ENCODE measurements at places on chromosomes 3 and 15. TPM values are rescaled to one million over a fixed set of nuclear protein-coding genes. Genes with fewer than 3 reads are reported as not detected.

GRCh38 chr3:22474706-22475445, 723.9 kb upstream of the ZNF385D start:
- DNase-seq, result peak; percentile 1

DNA sequence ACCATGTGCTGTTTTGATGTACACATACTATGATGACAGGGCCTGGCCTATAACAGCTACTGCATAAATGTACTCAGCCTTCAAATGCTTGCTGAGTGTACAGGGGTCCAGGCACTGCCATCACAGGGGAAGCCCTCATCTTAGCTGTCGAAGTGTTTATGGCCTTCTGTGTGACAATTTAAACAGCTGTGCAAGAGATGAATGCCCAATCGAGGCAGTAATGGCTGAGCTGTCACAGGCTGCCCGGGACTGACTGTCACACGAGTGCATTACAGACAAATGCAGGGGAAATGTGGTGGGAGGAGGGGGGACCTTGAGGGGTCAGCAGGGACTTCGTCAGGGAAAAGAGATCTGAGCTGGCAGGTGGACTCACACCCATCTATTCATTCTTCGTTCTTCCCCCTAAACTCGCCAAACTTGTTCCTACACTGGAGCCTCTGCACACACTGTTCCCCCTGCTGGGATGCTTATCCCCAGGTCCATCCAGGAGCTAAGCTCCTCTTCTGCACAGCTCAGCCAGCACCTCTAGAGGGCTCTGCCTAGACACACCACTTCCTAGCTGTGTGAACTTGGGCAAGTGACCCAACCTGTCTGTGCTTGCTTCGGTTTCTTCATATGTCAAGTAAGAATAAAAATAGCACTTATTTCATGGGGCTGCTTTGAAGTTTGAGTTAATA, 156.2 kb upstream of the IQSEC1 start:
- peak; percentile 42 for DNase-seq

The FSTL1 gene
- total RNA-seq, result 2.9 TPM

The CIP2A gene
- 42.5 TPM for total RNA-seq

The TM6SF1 gene
- total RNA-seq, result 5.6 TPM

The ARHGEF26 gene
- total RNA-seq, result not detected

The RAB27A gene
- total RNA-seq, result 125 TPM

DNA sequence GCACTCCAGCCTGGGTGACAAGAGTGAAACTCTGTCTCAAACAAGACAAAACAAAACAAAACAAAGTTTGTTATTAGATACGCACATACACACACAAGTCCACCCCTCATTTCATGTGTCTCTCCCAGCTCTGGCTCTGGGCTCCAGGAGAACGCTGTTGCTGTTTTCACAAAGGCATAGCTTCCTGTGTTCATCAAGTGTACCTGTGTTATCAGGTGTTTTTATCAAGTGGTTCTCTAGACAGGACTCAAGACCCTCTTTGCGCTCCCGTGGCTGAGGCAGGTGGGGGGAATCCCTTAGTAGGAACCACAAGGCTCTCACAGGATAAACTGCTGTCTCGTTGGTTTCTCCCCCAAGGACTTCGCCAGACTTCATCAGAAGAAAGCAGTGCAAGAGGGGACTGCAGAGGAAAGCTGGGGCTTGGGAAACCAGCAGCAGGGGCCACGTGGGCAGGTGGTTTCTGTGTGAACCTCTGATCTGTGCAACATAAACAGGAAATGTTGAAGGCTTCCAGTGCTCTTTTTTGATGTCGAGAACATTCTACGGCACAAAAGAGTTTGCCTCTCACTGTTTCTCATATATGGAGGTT, 6.9 kb upstream of the PPP1R2 start:
- peak; percentile 90 for DNase-seq
